ENCODE measurements at places on chromosomes 2 and 18. TPM values are rescaled to one million over a fixed set of nuclear protein-coding genes. Genes with fewer than 3 reads are reported as not detected.

Gene EML4
- 16.2 TPM for total RNA-seq

Gene SERPINB11
- not detected for total RNA-seq

Gene MATN3
- total RNA-seq, result 4.0 TPM

Gene GBX2
- 8.1 TPM for total RNA-seq

Gene GPAT2
- total RNA-seq, result 7.6 TPM

Gene SCLY
- 22.4 TPM for total RNA-seq

Gene CSRNP3
- 0.05 TPM for total RNA-seq

Gene REG3G
- not detected for total RNA-seq

Gene MC2R
- total RNA-seq, result not detected

Gene IL37
- not detected for total RNA-seq

Gene THSD7B
- not detected for total RNA-seq

Gene DRC1
- 0.13 TPM for total RNA-seq

Gene PLGLB1
- 0.20 TPM for total RNA-seq

Gene RUFY4
- total RNA-seq, result not detected

Gene TRIB2
- total RNA-seq, result 25.7 TPM

Gene ASXL2
- total RNA-seq, result 12.8 TPM

Gene CXCR1
- not detected for total RNA-seq

Gene ATP8B1
- 54.6 TPM for total RNA-seq

Gene SAG
- not detected for total RNA-seq

Gene CTIF
- 28.3 TPM for total RNA-seq

Gene SCRN3
- 16.3 TPM for total RNA-seq

Gene KCNG2
- total RNA-seq, result not detected

Gene RRM2
- 173 TPM for total RNA-seq

Gene UGT1A1
- total RNA-seq, result not detected

Gene ALPI
- total RNA-seq, result not detected

Gene NMUR1
- not detected for total RNA-seq

Gene IMMT
- total RNA-seq, result 68.4 TPM

Gene SLC8A1
- total RNA-seq, result 0.34 TPM

Gene DNPEP
- total RNA-seq, result 46.8 TPM

Gene ANKRD62
- not detected for total RNA-seq

Gene NLRC4
- total RNA-seq, result not detected

Gene ABCG5
- not detected for total RNA-seq

Gene CFC1
- total RNA-seq, result not detected

Gene COLEC12
- total RNA-seq, result 1.7 TPM

Gene CYTIP
- total RNA-seq, result not detected

Gene GALNT3
- total RNA-seq, result 1.2 TPM

Gene LBX2
- total RNA-seq, result 4.3 TPM

All from mammary microvascular endothelial cell (primary cell).